Kidney (tissue), 22 donors: ENCODE measurements at places on chromosomes 16 and 17.

DNA sequence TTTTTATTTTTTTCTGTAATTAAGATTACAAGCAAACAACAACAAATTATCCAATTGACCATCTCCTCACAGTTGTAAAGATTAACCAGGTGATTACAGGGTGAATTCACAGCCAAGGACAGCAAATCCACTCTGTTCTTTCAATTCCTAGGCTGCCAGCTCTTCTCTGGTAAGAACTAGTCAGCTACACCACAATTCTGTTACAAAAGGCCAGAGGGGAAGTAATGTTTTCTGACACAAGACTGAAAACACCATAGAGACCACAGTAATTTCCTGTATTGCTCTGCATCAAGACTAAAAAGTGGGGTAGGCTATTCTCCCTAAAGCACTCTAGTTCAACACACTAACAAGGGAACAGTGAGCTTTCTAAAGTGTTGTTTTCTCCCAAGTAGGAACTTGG, 10.6 kb downstream of the CA10 start:
- no peak for DNase-seq

- DNase-seq = no peak
Observed at GRCh38 chr16:68972720-68973119, 129.4 kb downstream of the TANGO6 start.

GRCh38 chr17:40825599-40825998, 3.2 kb upstream of the KRT10 start:
- peak; percentile 74 for DNase-seq

- DNase-seq = no peak
Observed at GRCh38 chr16:52283584-52284375, 263.2 kb downstream of the TOX3 start.

GRCh38 chr16:89248196-89248982, 30.9 kb downstream of the ZNF778 start:
- DNase-seq = peak; percentile 60

DNA sequence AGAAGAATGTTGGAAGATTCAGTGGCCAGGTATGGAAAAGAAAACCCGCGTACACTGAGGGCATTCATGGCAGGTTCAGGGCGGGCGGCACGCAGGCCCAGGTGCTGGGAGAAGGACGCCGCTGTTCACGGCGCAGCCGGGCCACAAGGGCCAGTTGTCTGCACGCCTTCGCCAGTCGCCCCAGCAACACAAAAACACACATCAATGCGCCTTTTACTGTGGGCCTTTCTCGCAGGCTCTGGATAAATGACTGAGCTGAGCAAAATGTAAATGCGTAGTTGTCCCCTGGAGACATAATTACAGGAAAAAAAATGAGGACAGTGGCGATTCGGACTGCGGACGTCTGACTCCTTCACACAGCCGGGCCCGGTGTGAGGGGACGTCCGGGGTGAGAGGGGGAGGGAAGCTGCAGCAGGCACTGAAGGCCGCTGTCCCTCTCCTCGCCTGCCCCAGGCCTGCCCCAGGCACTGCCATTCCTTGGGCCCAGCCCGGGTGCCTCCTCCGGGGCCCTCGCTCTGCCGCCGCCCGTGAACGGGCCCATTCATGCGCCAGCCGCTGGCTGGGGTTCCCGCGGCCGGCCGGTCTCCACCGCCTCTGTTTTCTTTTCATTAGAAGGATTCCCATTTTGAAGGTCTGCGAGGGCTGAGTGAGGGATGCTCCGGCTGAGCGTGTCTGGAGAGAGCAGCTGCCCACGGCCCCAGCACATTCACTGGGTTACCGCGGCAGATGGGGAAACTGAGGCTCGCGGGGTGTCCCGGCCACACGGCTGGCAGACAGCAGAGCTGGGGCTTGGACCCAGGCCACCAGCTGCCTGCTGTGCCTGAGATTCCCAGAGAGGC, 6.5 kb upstream of the ZNF469 start:
- no peak for DNase-seq

DNA sequence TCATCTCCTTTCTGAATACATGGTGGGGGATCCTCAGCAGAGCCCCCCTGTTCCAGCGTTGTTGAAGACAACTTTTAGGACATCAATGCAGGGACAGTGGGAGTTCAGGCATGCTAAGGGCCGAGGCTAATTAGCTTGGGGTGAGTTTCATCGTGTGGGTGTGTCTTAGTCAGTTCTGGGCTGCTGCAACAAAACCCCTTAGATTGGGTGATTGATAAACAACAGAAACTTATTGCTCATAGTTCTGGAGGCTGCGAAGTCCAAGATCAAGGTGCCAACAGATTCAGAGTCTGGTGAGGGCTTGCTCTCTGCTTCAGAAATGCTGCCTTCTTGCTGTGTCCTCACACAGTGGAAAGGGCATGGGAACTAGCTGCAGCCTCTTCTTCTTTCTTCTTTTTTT, 214.0 kb downstream of the NTN1 start:
- no peak for DNase-seq
